Progenitor cell of endocrine pancreas (in vitro differentiated cells): ENCODE measurements at places on chromosomes 4 and X. TPM values are rescaled to one million over a fixed set of nuclear protein-coding genes. Genes with fewer than 3 reads are reported as not detected.

GRCh38 chr4:68984947-68985346 is 33.3 kb upstream of the UGT2A3 start:
- H3K27ac ChIP-seq, result no peak overlapping the region
- H3K4me1 ChIP-seq, result peaks cover 1% of the 10 kb centered on the region
- no peak for DNase-seq
- no peak overlapping the region for H3K4me3 ChIP-seq
- H3K27me3 ChIP-seq, result no peaks in the 10 kb centered on the region

GYPE gene
- total RNA-seq, result not detected in 2 replicates

- H3K27me3 ChIP-seq, result no peaks in the 10 kb centered on the region
- DNase-seq, result no peak
- no peaks in the 10 kb centered on the region for H3K36me3 ChIP-seq
- no peak overlapping the region for H3K4me3 ChIP-seq
- peak overlapping the region; percentile 74 for H3K27ac ChIP-seq
These were observed 81.5 kb downstream of the NHS start for GRCh38 chrX:17456526-17456925.

DNA sequence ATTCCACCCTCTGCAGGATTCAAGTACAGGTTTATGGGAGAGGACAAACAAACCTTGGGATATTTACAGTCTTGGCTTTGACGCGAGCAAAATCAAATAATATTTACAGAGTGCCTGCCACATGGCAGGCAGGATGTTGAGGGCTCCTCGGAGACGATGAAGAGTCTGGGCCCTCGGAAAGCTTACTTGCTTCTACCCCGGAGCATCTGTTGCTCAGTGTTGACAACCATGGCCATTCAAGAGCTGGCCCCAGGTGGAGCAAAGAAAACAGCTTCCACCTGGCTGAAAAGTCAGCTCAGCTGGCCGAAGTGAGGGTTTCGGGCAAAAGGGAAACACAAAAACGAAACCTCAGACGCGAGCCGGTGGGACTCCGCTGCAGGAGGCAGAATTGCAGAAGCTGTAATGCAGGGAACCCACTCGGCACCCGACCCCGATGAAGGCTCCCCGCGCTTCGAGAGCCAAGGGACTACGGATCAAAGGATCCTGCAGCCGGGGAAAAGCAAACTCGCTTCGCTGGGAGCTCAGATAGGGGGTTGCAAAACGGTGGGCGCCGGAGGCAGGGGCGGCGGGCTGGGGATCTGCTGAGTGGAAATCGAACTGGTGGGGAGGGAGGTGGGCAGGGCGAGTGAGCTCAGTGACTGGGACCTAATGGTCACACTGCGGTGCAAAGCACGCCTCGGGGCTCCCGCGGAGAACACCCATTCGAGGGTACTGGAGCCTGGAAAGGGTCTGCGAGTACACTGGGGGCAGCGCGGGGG is 805 bp downstream of the ATP8A1 start:
- H3K36me3 ChIP-seq, result peaks cover 2% of the 10 kb centered on the region
- peaks cover 20% of the 10 kb centered on the region for H3K4me1 ChIP-seq
- H3K27me3 ChIP-seq, result peaks cover 22% of the 10 kb centered on the region
- peak; percentile 38 for DNase-seq

GAB1 gene
- total RNA-seq, result 33.5 and 34.3 TPM in 2 replicates

FAM236A gene
- total RNA-seq, result not detected in 2 replicates

GRCh38 chrX:146934256-146934655 is 119.7 kb upstream of the CXorf51A start:
- H3K36me3 ChIP-seq, result peaks cover 2% of the 10 kb centered on the region
- no peaks in the 10 kb centered on the region for H3K4me1 ChIP-seq
- no peak overlapping the region for H3K27ac ChIP-seq
- no peak for DNase-seq
- no peaks in the 10 kb centered on the region for H3K27me3 ChIP-seq

- DNase-seq, result no peak
- no peak overlapping the region for H3K4me3 ChIP-seq
- H3K4me1 ChIP-seq, result peaks cover 19% of the 10 kb centered on the region
- H3K36me3 ChIP-seq, result no peaks in the 10 kb centered on the region
- H3K27me3 ChIP-seq, result no peaks in the 10 kb centered on the region
- peak overlapping the region; percentile 44 for H3K27ac ChIP-seq
These were observed 15.5 kb upstream of the SH3D19 start for GRCh38 chr4:151340751-151341385.

GRCh38 chrX:107547621-107548020 is 80.7 kb upstream of the PRPS1 start:
- H3K4me1 ChIP-seq, result peaks cover 4% of the 10 kb centered on the region
- H3K4me3 ChIP-seq, result no peak overlapping the region
- DNase-seq, result no peak
- H3K27ac ChIP-seq, result no peak overlapping the region
- peaks cover 4% of the 10 kb centered on the region for H3K27me3 ChIP-seq

DNA sequence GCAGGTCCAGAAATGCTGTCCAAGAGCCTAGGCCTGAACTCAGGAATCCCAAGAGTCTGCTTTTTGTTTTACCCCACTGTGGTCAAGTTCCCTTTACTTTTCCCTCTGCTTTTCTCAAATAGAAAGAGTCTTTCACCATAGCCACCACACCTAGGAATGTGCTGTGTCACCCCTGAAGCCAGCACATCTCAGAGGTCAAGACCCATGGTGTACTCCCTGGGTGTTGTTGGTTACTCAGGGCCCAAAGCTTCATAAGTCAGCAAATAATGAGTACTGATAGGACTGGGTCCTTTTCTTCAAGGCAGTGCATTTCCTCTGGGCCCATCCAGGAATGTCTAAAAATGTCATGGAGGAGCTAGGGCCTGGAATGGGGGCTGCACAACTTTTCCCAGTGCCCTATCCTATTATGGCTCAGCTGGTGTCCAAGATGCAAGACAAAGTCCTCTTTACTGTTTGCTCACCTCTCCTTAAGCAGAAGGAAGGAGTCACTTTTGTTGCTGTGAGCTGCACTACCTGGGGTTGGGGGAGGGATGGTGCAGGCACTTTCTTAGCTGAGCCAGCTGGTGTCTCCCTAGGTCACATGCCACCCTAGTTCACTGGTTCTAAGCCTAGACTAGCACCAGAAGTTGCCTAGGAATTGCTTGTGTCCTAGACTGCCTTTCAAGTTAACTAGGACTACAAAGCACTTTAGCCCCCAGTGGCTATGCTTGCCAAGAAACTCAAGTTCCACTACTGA is 62.4 kb upstream of the RXFP1 start:
- H3K36me3 ChIP-seq, result no peaks in the 10 kb centered on the region
- H3K4me1 ChIP-seq, result no peaks in the 10 kb centered on the region
- no peak overlapping the region for H3K4me3 ChIP-seq
- no peaks in the 10 kb centered on the region for H3K27me3 ChIP-seq

- H3K27me3 ChIP-seq, result no peaks in the 10 kb centered on the region
- no peak overlapping the region for H3K4me3 ChIP-seq
- H3K27ac ChIP-seq, result peak overlapping the region; percentile 29
- no peak for DNase-seq
- H3K36me3 ChIP-seq, result peaks cover 2% of the 10 kb centered on the region
- H3K4me1 ChIP-seq, result no peaks in the 10 kb centered on the region
These were observed 16.1 kb downstream of the PGAM4 start for GRCh38 chrX:77953302-77953701.

GAGE12E gene
- not detected in 2 replicates for total RNA-seq

DNA sequence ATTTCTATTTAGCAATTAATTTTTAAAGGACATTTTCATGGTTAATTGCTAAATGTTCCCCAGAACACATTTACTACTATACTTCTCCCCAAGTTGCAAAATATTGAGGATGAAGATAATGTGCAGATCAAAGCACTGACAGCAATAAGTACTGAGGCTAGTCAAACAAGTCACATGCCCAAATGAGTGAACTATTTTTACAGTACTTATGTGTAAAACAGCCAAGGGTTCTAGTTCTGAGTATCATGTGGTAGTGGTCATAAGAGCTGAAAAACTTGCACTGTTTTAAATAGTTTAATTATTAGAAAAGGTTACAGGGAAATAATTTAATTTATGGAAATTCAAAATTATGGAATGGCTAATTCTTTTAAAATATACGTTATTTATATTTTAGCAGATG is 3.8 kb downstream of the GALNTL6 start:
- H3K27ac ChIP-seq, result no peak overlapping the region
- H3K36me3 ChIP-seq, result no peaks in the 10 kb centered on the region
- peaks cover 11% of the 10 kb centered on the region for H3K4me1 ChIP-seq
- peaks cover 34% of the 10 kb centered on the region for H3K27me3 ChIP-seq
- DNase-seq, result no peak

HELT gene
- total RNA-seq, result not detected in 2 replicates

DNA sequence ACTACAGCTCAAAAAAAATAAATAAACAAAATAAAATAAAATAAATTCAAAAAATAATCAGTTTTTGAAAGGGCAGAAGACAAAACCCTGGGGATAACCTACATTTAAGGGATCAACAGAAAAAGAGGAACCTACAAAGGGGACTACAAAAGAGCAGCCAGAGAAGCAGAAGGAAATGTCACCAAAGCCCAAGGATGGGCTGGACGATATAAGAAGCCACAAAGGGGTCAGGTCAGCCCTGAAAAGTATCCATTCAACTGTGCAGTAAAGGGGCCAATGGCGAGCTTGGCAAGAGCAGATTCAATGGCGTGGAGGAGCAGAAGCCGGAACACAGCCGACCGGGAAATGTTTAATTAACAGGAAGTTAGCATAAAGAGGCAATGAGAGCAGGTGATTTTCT is 16.9 kb downstream of the ACOT9 start:
- no peak overlapping the region for H3K4me3 ChIP-seq
- no peak for DNase-seq
- H3K4me1 ChIP-seq, result no peaks in the 10 kb centered on the region

GRCh38 chr4:92618968-92619367 is 315.2 kb downstream of the GRID2 start:
- H3K4me3 ChIP-seq, result no peak overlapping the region
- DNase-seq, result no peak
- H3K36me3 ChIP-seq, result no peaks in the 10 kb centered on the region
- H3K4me1 ChIP-seq, result peaks cover 3% of the 10 kb centered on the region
- H3K27me3 ChIP-seq, result no peaks in the 10 kb centered on the region

DNA sequence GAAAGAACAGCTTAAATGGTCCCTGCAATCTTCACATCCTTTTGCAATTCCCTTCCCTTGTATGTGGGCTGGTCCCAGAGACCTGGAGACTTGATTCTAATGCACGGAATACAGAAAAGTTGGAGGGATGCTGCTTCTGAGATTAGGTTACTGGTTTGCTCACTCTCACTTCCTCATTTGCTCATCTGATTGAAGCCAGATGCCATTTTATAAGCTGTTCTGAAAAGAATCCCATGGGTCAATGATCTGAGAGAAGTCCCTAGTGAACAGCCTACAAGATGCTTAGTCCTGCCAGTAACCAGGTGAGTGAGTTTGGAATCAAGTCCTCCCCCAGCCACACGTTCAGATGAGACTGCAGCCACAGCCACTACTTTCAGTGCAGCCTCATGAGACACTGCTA is 35.9 kb downstream of the MAGEA1 start:
- no peak overlapping the region for H3K27ac ChIP-seq
- DNase-seq, result no peak
- no peaks in the 10 kb centered on the region for H3K36me3 ChIP-seq
- H3K4me3 ChIP-seq, result no peak overlapping the region
- H3K4me1 ChIP-seq, result no peaks in the 10 kb centered on the region

DNA sequence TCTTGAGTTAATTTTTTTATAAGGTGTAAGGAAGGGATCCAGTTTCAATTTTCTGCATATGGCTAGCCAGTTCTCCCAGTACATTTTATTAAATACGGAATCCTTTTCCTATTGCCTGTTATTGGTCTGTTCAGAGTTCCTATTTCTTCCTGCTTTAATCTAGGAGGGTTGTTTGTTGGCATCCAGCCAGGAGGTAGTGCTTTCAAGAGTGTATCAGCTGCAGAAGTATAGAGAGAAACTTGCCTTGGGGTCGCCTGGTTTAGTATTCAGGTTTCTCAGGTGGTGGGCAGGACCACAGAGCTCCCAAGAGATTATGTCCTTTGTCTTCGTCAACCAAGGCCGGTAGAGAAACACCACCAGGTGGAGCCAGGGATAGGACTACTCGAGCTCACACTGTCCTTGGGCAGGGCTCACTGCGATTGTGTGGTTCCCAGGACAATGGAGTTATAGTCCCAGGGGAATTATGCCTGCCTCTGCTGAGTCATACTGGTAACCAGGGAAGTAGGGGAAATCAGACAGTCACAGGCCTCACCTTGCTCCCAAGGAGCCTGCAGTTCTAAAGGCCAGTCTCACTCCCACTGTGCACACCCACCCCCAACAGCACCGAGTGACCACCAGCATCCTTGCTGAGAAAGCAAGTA is 168.1 kb downstream of the VSIG4 start:
- DNase-seq, result no peak
- no peaks in the 10 kb centered on the region for H3K36me3 ChIP-seq
- no peak overlapping the region for H3K4me3 ChIP-seq
- no peaks in the 10 kb centered on the region for H3K4me1 ChIP-seq
- no peaks in the 10 kb centered on the region for H3K27me3 ChIP-seq
- no peak overlapping the region for H3K27ac ChIP-seq

DNA sequence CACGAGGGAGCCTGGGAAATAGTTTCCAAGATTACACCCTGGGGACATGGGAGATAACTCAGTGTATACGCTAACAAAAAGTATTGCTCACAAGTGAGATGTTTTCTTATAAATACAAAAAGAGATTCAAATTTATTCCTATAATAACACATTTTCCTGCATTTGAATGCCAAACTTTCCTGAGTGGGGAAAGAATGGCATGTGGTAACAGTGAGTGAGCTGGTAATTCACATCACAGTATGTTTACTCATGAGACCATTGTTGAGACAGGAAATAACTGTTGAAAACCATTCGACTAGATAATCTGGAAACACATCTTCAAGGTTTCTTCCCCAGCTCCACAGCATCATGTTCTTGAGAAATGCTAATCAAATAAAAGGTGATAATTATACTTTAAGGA is 109.1 kb downstream of the TASL start:
- no peaks in the 10 kb centered on the region for H3K27me3 ChIP-seq
- H3K4me3 ChIP-seq, result no peak overlapping the region
- DNase-seq, result no peak
- H3K27ac ChIP-seq, result no peak overlapping the region

ZNF157 gene
- 2.0 TPM in 2 replicates for total RNA-seq

- peak overlapping the region; percentile 70 for H3K27ac ChIP-seq
- no peak for DNase-seq
- H3K27me3 ChIP-seq, result no peaks in the 10 kb centered on the region
- peaks cover 55% of the 10 kb centered on the region for H3K4me1 ChIP-seq
These were observed 60.4 kb downstream of the CCKAR start for GRCh38 chr4:26429910-26430309.

GRCh38 chrX:136861877-136862276 is 18.6 kb downstream of the RBMX start:
- H3K4me3 ChIP-seq, result no peak overlapping the region
- H3K36me3 ChIP-seq, result peaks cover 27% of the 10 kb centered on the region
- no peaks in the 10 kb centered on the region for H3K27me3 ChIP-seq
- peak overlapping the region; percentile 79 for H3K27ac ChIP-seq
- peaks cover 4% of the 10 kb centered on the region for H3K4me1 ChIP-seq

ETDB gene
- total RNA-seq, result not detected in 2 replicates

DNA sequence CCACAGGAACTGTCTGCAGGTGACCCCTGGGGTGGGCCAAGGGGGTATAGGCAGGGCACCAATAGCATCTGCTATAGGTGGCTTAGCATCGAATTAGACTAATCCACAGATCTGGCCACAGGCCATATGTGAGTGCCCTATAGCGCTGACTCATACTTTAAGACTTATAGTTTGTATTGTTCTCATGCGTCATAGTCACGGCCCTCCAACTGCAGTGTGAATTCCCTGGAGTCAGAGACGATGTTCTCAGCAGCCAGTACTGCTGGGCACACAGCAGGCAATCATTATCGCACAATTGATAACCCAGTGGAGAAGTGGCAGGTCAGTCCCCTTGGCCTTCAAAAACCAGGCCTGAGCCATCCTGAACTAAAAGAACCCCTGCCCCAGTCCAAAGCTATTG is 58.1 kb downstream of the ADGRG2 start:
- no peaks in the 10 kb centered on the region for H3K4me1 ChIP-seq
- no peaks in the 10 kb centered on the region for H3K36me3 ChIP-seq
- no peak for DNase-seq
